ENCODE measurements at places on chromosomes 3 and 15.

- no peak for DNase-seq
These were observed 45.0 kb upstream of the CD96 start for GRCh38 chr3:111496894-111497559.

- DNase-seq, result peak; percentile 86
These were observed at the start of gene PRSS50 for GRCh38 chr3:46717447-46718231. PRSS50 (minus strand) TSS chr3:46717869; CDS start chr3:46717824, 45 bp downstream.

GRCh38 chr15:99247062-99247461, 2.3 kb downstream of the TTC23 start:
- no peak for DNase-seq

DNA sequence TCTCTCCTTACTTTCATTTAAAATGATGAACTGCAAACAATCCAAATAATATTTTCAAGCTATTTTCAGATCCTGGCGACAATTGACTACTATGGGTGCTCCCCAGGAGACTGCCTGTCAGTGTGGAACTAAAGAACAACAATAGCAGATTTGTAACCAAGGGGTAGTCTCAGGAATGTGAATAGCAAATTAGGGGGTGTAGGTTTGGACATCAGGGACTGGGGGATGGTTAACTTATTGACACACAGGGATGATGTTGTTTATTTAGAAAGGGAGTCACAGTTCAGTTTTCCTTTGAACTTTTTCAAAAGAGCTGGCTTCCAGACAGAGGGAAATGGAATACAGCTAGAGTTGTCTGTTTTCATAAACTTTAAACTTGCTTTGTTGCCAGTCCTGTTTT, 229.8 kb downstream of the LRTM1 start:
- no peak for DNase-seq
